ENCODE measurements at places on chromosomes 3 and 15.

GRCh38 chr3:135240426-135240825 is 445.4 kb downstream of the EPHB1 start:
- DNase-seq = no peak

GRCh38 chr3:11621077-11621476 is 22.6 kb downstream of the VGLL4 start:
- DNase-seq = no peak

GRCh38 chr15:36472672-36473071 is 106.8 kb upstream of the CDIN1 start:
- DNase-seq = no peak

GRCh38 chr3:149819432-149819831 is 6.4 kb downstream of the RNF13 start:
- DNase-seq = no peak

- DNase-seq = no peak
These were observed 2.0 kb downstream of the LRRC31 start for GRCh38 chr3:169867584-169868210.

DNA sequence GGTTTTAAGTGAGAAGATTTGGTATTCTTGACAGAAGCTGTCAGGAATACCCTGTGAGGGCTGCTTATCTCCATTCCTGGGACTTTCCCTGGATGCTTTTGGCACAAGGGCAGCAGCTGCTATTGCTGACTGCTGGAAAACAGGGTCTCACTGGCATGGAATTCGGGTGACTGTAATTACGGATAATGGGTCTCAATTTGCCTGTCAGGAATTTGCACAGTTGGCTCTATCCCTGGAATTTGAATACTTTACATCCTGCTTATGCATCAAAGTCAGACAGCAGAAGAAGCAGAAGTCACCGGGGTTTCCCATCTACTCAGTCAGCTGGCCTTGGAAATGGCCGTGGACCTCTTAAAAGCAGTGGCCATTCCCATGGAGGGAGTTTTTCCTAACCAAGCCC is 25.9 kb upstream of the AKAP13 start:
- DNase-seq = no peak

DNA sequence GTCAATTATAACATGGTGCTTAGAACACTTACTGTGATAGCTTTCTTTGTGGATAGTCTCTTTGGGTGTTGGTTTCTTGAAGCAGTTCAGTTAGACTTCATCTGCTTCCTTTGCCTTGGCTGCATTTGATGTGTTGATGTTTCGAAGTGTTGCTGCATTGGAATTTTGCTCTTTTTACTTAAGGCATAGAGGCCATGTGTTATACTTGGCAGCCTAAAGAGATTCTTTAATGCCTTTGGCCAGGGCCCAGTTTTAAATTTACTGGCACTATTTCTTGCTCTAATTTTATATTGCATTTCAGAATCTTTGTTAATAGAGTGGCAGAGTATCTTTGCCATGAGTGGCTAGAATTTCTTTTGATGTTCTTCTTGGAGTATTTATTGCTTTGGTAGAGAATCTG is 21.2 kb downstream of the NR1D2 start:
- no peak for DNase-seq

DNA sequence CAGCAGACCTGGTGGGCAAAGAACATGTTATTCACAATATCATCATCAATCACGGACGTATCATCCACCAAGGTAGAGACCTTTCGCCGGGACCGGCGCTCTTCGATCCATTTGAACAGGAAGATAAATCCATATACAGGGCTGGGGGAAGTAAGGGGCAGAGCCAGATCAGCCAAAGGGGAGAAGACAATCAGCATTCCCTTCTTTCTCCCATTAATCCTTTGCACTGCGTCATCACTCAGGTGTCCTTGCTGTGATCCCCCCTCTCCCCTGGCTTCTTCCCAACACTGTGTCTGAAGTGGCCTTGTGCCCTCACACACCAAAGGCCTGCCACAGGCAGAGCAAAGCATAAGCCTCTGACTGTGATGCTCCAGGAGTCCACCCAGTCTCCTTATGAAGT is 36.4 kb downstream of the SEMA3G start:
- DNase-seq = no peak

DNA sequence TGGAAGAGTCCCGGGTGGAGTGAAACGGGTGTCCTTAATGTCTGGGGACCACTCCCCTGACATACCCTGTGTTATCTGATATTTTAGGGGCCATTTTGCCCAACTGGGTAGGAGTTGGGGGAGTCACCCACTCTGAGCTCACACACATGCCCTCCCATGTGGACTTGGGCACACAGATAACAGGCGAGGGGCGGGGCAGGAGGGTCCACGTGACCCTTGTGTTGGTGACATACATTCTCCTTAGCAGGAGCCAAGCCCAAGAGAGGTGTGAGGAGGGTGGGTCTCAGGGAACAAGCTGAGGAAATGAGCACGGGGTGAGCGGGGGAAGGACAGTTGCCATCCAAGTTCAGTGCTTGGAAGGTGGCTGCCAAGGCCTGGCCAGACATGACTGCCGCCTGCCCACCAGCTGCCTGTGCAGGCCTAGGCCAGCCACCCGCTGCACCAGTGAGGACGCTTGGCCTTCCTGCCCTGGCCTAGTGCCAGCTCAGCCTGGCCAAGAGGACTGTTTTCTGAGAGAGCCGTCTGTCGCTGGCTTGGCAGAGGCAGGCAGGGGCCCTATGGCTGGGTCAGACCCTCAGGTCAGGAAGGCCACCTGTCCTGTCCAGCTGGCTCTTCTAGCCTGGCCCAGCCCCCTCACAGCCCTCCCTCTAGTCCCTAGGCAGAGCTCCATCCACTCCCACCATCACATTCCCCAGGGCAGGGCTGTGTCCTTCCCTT is 31.3 kb upstream of the TMEM115 start:
- DNase-seq = no peak

- no peak for DNase-seq
These were observed 72.2 kb downstream of the PPCDC start for GRCh38 chr15:75095594-75095993.

DNA sequence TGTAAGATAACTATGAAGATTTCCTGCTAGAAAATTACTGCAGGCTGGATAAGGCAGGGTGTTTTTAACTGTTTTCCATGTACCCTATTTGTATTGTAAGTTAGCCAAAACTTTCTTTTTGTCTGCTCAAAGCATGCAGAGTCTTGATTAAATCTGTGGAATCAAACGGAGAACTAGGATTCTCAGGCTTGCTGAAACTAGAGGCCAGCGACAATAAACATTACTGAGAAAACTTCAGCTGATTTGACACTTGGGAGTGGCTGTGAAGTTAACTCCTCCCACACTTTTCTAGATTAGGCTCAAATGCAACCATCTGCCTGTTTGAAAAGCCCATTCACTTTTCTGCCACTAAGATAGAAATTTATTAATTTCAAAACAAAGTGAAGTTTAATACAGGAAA is 153.2 kb upstream of the FRMD4B start:
- DNase-seq = no peak

DNA sequence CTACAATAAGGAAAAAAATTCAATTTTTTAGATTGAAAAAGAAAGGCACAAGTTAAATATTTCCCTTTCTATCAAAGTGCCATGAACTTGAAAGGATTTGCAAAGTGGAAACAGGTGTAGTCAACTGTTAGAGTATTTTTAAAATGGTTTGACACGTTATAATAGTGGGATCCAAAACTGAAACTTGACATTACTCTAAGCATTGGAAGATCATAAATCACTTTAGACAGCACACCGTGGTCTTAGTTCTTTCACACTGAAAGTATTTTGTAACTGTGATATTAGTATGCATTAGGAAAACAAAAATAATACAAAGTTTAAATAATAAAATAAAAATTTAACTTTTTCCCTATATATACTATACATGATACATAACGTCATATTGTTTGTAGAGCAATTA is 933.1 kb downstream of the EPHA3 start:
- no peak for DNase-seq

DNA sequence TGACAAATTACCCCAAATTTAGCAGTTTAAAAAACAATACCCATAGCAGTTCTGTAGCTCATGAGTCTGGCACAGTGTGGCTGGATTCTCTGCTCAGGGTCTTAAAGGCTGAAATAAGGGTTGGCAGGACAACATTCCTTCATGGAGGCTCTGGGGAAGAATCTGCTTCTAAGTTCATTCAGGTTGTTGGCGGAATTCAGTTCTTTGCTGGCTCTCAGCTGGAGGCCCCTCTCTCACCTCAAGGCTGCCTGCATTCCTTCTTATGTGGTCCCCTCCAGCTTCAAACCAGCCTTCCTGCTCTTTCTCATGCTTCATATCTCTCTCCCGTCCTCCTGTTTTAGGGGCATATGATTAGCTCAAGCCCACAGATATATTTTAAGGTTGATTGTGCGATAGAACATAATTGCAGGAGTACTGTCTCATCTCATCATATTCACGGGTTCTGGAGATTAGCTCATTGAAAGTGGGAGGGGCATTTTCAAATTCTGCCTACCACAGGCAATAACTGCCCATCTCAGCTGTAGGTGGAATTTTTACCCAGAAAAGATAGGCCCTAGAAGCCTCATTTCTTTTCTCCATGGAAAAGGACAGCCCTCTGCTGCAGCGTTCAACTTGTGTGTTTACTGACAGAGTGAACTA is 5.6 kb upstream of the ZBTB47 start:
- DNase-seq = no peak

- DNase-seq = no peak
These were observed 11.6 kb upstream of the ACAN start for GRCh38 chr15:88791637-88792036.

DNA sequence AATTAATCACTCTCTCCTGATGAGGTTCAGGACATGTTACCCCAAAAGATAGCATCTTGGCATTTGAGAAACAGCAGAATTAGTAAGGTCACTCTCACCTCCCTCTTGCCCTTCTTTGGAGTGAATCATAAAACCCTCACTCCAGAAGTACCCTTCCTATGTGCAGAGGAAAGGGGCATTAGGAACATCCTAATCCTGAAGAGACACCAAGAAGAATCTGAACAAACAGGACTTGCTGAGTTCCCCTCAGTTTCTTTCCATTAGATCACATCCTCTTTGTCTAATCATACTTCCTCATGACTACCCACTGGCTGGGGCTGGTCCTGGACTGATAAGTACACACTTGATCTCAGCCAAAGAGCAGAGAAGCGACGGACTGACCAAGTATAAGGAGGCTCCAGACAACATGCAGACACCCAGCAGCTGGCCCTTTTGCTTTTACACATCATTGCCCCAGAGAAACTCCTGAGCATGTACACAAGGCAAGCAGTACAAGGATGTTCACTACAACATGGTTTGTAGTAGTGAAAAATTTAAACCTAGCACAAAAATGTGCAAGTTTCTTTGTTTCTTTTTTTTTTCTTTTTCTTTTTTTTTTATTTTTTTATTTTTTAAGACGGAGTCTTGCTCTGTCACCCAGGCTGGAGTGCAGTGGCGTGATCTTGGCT is 15.0 kb upstream of the TM6SF1 start:
- peak; percentile 3 for DNase-seq

DNA sequence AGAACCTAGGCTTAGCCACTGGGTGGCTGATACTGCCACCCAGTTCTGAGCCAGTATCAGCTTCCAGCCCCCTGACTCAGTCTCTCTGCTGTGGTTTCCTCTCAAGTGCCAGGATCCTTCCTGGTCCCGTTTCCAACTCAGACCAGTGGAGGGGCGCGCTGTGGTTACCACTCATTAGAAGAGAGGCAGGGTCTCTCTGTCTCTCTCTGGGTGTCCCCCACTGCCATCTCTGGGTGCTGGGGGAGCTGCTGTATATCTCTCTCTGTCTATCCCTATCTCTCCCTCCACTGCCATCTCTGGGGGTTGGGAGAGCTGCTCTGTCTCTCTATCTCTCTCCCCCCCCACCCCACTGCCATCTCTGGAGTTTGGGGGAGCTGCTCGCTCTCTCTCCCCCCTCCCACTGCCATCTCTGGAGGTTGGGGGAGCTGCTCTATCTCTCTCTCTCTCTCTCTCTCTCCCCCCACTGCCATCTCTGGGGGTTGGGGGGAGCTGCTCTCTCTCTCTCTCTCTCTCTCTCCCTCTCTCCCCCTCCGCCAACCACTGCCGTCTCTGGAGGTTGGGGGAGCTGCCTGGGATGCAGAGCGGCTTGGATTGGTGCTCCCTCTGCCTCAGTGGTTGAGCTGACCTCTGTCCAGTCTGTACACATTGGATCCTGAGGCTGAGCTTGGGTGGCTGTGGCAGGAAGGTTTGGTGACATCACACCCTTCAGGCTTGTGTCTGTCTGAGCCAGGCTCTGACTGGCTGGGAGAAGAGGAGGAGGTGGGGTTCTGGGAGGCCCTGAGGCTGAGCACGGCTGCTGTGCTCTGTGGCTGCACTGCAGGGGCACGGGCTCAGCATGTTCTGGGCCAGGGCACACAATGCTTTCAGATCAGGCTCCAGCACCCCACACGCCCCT is 98.9 kb downstream of the APBA2 start:
- DNase-seq = no peak

DNA sequence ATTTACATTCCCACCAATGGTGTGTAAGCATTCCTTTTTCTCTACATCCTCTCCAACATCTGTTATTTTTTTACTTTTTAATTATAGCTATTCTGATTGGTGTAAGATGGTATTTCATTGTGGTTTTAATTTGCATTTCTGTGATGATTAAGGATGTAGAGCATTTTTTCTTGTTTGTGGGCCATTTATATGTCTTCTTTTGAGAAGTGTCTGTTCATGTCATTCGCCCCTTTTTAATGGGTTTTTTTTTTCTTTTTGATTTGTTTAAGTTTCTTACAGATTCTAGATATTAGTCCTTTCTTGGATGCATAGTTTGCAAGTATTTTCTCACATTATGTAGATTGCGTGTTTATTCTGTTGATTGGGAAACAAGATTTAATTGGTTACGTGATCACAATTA is 14.2 kb downstream of the RAP2B start:
- DNase-seq = no peak

DNA sequence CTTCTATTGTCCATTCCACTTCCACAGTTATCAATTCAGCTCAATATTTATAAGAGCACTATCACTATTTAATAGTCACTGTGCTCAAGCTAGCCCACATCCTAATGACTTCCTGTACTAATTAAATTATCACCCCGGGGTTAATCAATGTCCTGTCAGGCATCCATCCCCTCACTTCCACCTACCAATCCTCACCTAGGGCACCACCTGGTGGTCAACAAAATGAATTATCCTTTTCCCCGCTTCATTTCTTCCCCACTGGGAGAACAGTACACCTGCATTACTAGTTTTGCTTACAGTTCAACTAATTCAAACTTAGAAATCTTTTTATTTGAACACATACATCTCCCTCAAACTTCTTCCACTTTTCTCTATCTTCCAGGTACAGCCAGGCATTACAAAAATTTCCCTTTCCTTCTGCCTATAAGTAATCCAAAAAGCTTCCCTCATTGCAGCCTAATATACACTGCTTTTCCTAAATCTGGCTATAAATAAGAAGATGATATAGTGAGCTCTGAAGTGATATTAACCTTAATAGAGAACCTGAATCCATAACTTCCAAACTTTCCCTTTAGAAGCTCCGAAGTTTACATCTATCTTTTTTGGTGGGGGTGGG is 68.5 kb downstream of the TMCC1 start:
- DNase-seq = peak; percentile 63

GRCh38 chr3:89245612-89246011 is 138.2 kb downstream of the EPHA3 start:
- no peak for DNase-seq
